Activated CD8-positive, alpha-beta memory T cell treated with anti-CD3 and anti-CD28 coated beads for 1 hour (primary cell): ENCODE measurements at places on chromosomes 12 and 14.

GRCh38 chr12:94267921-94268471 lies 119.6 kb downstream of the PLXNC1 start:
- no peak for DNase-seq

- DNase-seq: peak; percentile 5
Observed at GRCh38 chr12:104604070-104604994, 147.6 kb downstream of the CHST11 start.

- peak; percentile 10 for DNase-seq
Observed at GRCh38 chr12:26971963-26972362, 33.7 kb downstream of the FGFR1OP2 start.

DNA sequence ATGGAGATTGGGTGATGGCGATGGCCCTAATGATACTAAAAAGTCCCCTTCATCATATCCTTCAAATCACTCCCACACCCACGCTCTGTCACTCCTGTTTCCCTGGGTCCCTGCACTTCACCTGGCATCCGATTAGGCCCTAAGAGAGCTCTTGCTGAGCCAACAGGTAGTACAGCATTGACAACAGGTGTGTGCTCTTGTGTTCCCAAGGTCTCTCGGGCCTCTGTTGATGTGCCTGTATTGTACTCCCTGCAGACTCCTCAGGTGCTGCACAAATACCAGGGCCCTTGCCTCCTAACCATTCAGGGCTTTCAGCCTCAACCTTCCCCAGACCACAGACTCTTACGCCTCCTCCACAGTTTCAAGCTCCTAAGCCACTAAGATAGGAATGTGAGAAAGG lies 25.8 kb upstream of the VDR start:
- DNase-seq: no peak

DNA sequence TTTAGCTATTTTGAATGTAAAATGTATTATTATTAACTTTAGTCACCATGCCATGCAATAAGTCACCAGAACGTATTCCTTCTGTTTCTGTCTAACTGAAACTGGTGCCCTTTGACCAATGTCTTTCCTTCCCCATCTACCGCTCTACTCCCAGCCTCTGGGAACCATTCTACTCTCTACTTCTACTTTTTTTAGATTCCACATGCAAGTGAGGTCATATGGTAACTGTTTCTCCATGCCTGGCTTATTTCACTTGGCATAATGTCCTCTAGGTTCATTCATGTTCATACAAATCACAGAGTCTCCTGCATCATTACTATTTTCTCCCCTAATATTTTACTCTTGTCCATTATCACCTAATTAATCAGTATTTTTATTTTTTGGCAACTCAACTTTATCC lies 160.1 kb downstream of the TMX1 start:
- no peak for DNase-seq

DNA sequence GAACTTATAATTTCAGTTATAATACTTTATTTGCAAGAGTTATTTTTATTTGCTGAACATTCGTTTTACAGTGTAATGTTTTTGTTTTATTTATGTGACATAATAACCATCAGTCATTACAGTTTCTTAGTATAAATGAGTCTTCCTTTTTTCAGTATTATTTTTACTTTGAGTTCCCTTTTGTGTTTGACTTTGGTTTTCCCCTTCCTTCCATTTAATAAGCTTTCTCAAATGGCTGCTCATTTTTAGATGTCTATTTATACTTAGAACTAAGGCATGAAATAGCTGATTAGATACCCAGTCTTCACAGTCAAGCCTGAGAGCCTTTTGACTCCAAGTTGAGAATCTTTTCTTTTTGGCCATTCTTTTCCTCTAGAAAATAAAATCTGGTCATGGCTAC lies 404.5 kb downstream of the LRFN5 start:
- no peak for DNase-seq

DNA sequence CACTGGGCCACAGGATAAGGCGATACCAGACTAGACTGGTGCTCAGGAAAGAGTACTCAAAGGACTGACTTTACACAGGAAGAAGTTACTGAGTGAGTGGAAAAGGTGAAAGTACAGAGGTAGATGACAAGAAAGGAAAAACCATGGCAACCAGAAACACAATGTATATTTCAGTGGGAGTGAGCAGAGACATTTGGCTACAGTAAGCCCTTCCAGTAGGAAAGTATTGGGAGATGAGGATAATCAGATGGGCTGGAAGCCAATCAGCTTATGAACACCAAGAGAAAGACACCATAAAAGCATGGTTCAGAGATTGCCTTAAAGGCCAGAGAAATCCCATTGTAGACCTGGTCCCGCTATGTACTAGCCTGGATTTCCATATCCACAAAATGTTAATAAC lies 51.6 kb downstream of the TMTC1 start:
- no peak for DNase-seq

- no peak for DNase-seq
Observed at GRCh38 chr12:129862561-129863175, 41.2 kb downstream of the TMEM132D start.

- no peak for DNase-seq
Observed at GRCh38 chr12:99917711-99918402, 66.9 kb downstream of the ANKS1B start.

DNA sequence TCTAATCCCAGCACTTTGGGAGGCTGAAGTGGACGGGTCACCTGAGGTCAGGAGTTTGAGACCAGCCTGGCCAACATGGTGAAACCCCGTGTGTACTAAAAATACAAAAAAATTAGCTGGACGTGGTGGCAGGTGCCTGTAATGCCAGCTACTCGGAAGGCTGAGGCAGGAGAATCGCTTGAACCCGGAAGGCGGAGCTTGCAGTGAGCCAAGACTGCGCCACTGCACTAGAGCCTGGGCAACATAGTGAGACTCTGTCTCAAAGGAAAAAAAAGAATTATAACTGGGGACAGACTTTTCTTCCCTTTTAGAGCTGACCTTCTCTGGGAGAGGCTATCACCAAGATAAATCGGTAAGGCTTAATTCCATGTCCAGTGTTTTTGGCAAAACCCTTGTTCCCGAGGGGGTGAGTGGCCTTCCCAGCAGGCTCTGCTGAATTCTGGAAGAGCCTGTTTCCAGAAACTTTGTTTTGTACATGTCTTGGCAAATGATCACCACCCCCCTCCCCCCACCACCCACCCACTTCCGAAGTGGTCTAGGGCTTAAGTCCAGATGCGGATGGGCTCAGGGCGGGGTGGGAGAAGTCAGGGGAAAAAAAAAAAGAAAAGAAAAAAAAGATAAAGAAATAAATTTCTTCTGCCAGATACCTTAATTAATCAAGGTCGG lies 32.3 kb upstream of the DEGS2 start:
- no peak for DNase-seq

GRCh38 chr14:101078170-101078891 lies 174.8 kb upstream of the RTL1 start:
- DNase-seq: no peak

DNA sequence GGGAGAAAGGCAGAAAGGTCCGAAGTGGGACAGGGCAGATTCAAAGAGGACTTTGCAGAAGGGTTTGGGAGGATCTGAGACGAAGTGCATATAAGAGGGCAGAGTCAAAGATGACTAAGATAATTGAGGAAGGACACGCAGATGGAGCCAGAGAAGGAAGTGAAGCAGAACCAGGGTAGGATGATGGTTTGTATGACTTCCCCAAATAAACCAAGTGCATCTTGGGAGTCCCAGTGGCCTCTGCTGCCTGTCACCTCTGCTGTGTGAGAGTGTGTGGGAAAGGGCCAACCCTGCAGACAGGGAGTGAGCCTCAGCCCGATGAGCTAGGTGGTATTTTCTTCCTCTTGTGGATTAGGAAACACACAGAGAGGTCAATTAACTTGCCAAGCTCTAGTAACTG lies 36.8 kb downstream of the FLVCR2 start:
- DNase-seq: no peak

DNA sequence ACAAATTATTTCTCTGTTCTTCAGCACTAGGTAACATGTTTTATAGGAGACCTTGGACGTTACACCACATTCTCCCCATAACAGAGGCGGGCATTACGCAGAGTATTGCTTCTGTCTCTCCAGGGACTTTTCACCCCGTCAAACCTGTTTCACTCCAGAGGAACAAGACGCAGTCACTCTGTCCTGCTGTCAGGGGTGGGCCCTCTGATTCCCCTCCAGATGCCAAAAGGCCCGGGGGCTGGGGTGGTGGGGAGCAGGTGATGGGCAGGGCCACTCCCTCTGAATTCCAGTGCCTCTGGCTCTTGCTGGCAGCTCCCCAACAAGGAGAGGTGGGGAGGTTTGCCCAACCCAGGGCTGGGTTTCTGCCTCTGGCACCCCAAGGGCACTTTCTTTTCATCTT lies 71.9 kb downstream of the NTF3 start:
- no peak for DNase-seq

DNA sequence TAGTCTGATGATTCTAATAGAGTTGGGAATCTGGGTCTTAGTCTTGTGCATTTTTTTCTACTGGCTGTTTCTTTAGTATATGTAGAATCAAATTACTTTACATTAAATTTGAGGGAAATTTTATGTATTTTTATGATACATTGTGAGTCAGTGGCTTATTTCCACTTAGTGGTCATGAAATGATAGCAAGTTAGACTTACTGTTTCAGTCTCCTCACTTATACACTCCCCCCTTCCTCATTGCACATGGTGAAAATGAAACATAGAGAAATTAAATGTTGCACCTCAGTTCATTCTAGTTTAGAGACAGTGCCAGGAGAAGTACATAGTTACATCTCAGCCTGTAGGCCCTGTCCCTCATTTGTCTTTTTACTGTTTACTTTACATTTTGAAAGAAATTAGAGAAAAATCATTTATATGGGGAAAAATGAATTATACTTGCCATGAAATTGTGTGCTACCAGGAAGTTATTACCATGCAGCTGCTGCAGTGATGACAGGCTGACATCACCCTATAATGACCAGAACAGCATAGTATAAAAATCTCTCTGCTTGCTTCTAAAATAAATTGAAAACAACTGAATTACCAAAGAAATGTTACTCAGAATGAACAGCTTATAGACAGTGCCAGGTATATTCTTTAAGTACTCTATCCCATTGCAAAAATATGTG lies 113.2 kb downstream of the TRMT5 start:
- no peak for DNase-seq

DNA sequence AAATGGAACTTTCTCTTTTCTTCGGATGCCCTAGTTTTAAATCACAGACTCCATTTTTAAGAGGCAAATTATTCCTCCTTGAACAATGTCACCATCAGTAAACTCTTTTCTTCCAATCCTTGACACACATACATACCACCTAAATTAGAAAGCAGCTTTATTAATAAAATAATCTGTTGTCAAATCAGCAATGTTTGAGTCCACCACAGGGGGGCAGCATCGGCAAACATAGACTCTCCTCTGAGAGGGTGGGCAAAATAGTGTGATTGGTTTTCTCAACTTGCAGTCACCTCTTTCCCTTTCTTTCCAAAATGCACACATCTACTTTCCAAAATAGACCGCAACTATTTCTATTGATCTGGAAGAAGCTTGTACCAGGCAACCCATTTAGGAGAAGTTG lies 438.4 kb upstream of the OR4E1 start:
- peak; percentile 25 for DNase-seq

- DNase-seq: no peak
Observed at GRCh38 chr12:121287267-121287954, 9.1 kb downstream of the CAMKK2 start.

GRCh38 chr12:25718081-25718731 lies 165.1 kb upstream of the LMNTD1 start:
- DNase-seq: no peak

DNA sequence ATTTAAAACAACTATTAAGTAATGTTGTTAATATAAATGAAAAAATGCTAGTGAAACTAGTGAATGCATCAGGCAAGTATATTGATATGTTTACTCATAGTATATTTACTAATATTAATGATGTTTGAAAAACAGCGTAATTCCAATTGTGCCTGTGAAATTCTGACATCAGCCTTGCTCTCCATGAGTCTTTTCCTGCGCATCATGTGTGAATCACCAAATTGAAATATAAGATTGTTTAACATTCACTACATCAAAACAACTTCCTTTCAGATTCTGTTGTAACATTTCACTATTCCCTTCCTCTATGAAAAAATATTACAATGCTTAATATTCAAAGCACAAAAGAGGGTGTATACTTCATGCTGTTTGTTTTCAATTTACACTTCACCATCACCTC lies 1995.9 kb upstream of the SEL1L start:
- no peak for DNase-seq

GRCh38 chr14:95681153-95681552 lies 5.1 kb upstream of the TCL1B start:
- DNase-seq: no peak

DNA sequence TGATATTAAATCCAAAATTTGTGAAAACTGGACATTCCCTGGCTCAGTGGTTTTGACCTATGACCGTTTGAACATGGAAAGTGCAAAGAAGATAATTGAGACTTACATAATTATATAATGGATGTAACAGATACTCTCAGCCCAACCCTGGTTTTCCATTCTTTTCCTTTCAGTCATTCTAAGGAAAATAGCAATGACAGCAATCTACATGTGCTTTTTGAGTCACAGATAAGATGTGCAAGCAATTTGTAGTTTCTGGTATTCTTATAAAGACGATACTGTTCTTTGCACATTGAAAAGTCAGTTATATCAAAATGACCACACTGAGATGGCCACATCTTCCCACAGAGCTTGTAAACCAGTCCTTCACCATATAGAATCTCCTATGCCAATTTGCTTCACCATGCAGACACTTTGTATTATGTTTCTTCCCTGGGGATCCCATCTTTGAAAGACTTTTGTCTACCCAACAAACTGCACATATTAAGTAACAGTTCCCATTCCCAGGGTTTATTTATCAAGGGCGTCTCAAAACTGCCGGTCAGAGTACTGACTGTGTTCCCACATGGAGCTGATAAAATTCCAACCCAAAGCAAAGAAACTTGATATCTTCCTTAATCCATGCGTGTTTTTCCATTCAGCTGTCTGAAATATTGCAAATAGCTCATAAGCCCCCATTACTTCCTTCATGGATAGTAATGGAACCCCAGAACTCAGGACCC lies 34.8 kb downstream of the PLXNC1 start:
- DNase-seq: no peak

- no peak for DNase-seq
Observed at GRCh38 chr14:33279865-33280264, 341.2 kb downstream of the NPAS3 start.

- DNase-seq: no peak
Observed at GRCh38 chr12:109900752-109901580, 892 bp downstream of the TCHP start.

- DNase-seq: no peak
Observed at GRCh38 chr12:8701046-8701660, 3.4 kb downstream of the RIMKLB start.

DNA sequence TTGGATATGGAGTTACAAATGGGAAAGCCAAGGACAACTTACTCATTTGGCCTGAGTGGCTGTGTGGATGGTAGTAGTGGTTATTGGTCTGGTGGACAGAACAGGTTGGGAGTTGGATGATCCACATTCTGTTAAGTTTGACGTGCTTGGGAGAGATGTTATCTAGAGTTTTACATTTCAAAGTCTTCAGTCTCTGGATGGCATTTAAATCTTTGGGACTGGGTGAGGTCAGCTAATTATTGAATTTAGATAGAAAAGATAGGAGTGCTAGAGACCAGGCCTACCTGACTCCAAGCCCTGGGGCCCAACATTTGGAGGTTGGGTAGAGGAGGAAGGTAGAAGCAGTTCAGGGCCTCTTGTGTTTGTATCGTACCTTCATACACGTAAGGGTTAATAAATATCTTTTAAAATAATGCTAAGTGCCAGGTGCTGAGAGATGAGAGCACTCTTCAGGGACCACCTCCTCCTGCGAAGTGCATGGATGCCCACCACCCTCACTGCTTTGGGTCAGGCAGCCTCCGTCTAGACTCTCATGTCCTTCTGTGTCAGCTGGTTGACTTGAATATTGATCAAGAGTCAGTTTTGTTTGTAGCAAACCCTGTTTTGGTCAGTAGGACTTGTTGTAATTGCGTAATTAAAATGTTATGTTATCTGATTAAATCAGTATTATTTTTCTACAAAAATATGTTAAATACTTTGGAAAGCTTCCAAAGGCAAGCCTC lies 460.4 kb upstream of the RGS6 start:
- DNase-seq: no peak
